ENCODE measurements at places on chromosomes 2 and 18. TPM values are rescaled to one million over a fixed set of nuclear protein-coding genes. Genes with fewer than 3 reads are reported as not detected.

DNA sequence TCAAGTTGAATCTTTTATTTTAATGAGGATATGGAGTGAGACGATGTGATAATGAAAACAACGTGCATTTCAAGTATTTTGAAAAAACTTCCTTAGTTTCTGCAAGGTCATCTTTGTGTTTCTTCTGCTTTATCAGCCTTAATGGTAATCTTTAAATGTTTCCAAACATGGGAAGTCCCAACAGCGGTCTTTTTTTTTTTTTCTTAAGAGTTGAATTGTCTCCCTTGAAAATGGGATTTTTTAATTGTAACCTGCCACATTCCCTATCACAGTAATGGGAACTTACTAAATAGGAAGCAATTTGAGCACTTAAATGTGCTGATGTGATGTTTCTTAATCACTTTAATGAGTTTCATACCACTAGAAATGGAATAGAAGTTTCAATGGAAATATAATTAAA, 45.8 kb downstream of the ATIC start:
- no peak for DNase-seq

DNA sequence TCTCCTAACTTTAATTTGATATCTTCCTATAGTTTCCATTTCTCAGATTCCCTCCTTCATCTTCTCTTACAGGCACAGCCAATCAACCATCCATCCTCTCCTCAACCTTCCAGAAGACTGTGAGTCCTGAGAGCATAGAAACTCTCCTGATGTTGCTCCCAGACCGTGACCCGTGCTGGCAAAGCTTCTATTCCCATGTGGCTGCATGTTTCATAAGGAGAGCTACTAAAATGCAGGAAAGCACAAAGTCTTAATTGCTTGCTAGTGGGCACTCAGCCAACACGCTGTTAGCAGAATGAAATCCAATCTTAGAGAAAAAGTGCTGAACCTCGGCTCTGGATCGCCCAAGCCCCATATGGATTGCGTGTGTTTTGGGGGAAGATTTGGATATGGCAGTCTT, 1244.7 kb upstream of the ZEB2 start:
- DNase-seq, result no peak

DNA sequence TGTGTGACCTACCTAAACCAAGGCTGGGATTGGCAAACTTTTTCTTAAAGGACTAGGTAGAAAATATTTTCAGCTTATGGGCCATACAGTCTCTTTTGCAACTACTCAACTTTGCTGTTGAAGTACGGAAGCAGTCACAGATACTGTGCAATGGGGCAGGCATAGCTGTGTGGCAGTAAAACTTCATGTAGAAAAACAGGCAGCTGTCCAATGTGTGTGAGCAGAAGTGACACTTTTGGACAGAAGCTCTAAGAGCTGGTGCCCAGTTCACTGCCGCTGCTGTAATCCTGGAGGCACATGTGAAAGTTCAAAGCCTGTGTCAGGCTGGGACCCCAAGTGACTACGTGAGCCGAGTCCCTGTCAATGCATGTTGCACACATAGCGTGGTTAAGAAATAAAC, 46.7 kb downstream of the MAPK4 start:
- DNase-seq, result no peak

DNA sequence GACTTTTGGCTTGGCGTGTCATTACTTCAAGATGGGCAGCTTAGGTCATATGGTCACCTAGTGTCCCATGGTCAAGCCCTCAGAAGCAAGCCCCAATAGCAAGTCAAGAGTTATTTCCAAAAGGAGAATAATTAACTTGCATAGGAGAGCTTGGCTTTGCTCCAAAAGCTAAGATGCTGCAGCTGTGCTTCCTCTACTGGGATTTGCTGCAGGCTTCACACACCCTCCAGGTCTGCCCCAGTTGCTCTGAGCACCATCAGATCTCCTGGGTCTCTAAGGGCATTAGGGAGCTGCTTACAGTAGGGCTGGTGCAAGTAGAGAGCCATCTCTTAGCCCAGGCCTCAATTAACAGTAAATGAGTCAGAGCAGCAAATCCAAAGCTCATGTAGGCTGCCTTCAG, 46.6 kb downstream of the THUMPD2 start:
- DNase-seq, result no peak

DNA sequence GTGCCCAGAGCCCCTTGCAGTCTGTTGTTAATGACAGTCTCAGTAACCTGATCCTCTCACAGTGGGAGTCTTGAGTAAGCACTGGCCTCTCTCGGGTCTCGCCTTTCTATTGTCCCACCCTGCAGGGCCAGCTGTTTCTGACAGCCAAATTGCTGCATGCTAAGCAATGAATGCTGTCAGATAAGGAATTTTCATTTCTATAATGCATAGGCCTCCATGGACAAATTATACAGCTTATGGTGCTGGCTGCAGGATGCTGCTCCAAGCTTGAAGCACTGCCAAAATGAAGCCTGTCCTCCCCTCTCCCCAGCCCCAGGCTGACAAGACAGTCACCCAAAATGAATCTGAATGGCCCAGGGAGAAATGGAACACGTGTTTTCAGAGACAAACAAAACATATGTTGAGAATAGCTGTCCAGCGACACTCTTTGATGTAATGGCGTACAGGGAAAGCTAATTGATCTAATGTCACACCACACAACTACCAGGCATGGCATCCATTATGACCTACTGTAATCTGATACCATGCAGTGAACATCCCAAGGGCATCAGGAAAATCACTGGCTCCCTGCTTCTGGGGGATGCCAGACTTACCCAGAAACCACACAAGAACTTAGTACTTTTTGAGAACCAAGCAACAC, 36.8 kb downstream of the ACVR1 start:
- DNase-seq, result no peak

DNA sequence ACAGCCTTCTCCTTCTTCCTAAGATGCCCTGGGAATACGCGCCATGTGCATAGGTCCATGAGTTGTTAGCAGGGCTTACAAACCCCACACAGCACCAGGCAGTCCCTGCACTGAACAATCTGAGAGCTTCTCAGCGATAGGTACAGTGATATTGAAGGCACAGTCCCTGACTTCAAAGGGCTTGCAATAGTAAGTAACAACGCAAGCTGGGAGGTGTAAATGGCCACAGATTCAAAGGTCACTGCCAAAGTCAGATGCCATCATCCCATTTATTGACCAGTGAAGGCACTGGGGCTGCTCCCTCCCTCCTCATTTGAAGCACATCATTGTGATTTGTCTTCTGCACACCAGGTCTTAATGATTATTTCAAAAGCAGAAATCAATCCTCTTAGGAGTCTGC, 541 bp upstream of the SCYGR3 start:
- DNase-seq, result no peak

- DNase-seq, result no peak
These were observed 39.1 kb upstream of the FIGN start for GRCh38 chr2:163774862-163775261.

- DNase-seq, result no peak
These were observed 65.9 kb upstream of the CYTIP start for GRCh38 chr2:157509744-157510143.

DNA sequence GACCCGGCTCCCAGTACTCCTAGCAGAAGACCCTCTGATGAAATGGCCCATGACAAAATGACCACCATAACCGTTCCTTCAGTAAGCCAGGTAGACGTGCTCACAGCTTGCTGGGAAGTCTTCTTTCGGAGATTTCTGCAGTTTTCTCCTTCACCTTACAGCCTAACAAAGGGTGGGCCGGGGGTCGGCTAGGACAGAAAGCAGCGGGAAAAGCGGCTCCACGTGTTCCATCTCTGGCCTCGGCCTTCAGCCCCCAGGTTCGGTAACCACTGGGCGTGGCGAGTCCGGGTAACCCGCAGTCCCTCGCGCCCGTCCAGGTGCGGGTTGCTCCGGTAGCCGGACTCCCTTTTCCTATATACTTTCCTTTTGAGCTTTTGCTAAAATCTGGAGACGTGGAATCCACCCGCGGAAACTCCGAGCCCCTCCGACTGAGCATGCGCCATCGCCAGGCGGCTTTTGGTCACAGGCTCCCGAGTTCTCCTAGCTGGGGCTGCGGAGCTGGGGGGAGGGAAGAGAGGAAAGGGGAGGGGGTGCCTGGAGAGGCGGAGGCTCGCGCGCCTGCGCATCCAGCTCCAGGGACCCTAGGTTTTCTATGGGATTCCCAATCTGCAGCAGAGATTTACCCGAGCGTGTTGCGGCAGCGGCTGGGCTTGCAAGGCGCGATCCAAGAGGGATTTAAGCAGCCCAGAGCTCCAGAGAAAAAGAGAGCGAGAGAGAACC, at the start of gene VSNL1:
VSNL1 (plus strand) TSS at position 604 of the 720 bp plus-strand sequence. CDS start 51,379 bp downstream, outside the sequence.
- no peak for DNase-seq

DNA sequence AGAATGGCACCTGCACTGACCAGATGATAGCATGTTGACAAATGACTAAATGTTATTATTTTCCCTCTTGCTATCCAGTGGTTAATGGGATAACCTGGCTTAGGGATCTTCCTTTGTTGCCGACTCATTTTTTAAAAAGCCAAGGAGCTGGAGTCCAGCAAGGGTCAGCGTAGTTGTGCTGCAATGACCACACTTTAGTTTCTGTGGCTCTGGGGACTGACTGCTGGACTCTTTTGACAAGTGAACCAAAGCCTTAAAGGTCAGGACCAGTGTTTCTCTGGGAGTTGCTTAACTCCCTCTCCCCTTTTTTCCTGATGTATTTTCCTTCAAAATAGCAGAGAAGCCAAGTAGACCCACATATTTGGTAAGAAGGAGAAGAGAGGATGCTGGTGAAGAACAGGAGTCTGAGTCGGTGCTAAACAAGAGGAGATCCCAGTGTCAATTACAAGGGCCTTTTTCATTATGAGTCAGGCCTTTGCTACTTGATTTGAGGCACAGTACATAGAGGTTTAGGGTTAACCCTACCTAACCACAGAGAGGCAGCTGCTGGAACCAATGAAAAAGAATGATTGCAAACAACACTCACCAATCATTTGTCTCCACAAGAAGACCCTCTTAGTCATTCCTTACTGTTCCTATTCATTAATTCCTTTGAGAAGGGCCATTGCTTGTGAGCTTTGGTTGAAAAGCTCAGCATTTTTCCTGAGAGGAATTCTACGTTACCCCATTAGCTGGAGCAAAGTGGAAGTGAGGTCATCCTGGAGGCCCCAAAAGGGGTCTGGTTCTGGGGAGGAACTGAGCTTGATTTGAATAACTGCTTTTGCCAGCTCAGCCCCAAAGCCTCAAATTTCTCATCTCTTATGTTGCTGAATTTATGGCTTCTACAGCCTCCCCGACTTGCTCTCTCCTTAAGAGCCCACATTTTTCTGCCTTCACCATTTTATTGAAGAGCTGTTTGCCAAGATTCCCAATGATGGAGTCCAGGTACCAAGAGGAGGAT, 137.6 kb upstream of the HNMT start:
- no peak for DNase-seq

GRCh38 chr2:161134547-161135518, 25.4 kb upstream of the TANK start:
- DNase-seq, result peak; percentile 51

DNA sequence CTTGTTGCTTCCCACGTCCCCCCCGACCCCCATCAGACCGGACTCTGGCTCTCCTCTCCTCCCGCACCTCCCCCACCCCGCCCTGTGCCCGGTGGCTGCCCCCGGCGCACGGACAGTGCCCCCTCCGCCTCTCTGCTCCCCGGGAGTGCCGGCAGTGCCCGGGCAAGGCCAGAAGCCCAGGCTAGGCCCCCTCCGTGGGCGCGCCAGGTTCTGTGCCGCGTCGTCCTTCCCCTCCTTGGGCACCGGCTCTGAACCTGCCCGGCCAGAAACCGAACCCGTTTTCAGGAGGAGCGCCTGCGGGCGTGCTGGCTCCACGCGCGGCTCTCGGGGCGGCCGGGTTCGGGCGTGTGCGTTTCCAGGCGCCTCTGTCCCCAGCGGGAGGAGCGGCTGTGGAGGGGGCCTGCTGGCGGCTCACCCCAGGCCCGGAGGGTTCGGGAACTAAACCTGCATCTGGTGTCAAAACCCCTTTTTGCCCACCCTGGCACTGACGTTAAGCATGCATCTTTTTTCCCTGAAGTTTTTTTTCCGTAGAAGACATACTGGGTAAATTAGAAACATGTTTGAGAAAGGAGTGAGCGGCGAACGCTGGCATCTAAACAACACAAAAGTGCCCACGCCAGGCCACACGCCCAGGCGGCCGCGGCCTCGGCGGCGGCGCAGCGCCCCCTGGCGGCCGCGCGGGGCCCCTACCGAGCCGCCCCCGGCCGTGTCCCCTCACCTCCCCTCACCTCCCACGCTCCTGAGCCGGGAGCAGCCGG, 123.9 kb upstream of the SLC1A4 start:
- DNase-seq, result no peak

DNA sequence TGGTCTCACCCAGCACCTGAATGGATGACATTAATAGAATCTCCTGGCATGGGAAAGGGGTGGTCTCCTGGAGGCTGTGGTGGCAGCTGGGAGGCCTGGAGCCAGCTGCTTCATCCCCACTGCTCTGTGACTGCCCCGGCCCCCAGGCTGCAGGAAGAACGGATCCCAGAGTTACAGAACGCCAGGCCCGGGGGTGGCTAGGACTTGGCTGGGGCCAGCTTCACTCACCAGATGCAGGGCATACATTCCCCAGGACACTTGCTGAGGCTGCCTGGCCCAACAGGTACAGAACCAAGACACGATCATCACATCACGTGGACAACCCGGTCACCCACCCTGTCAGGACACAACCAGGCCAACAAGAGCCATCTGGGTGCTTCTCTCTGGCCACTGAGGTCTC, 178.6 kb upstream of the SALL3 start:
- no peak for DNase-seq

- no peak for DNase-seq
These were observed 484.3 kb downstream of the PTPRM start for GRCh38 chr18:8051453-8051852.

- no peak for DNase-seq
These were observed 33.4 kb downstream of the XRCC5 start for GRCh38 chr2:216142540-216142939.

GRCh38 chr2:98313492-98314250, 32.6 kb upstream of the CNGA3 start:
- DNase-seq, result no peak

GRCh38 chr18:76361219-76361618, 133.8 kb downstream of the ZNF516 start:
- no peak for DNase-seq

The RABL2A gene
- 8.1 TPM for total RNA-seq

The HSPE1 gene
- total RNA-seq, result 146 TPM

The ANTXR1 gene
- 46.6 TPM for total RNA-seq

The CBLN2 gene
- 0.47 TPM for total RNA-seq

The CFAP65 gene
- not detected for total RNA-seq

The CPO gene
- 0.48 TPM for total RNA-seq

The DLX1 gene
- total RNA-seq, result not detected

The CNRIP1 gene
- total RNA-seq, result 50.6 TPM

The TUBA3E gene
- not detected for total RNA-seq

The EN1 gene
- not detected for total RNA-seq

The FRZB gene
- total RNA-seq, result not detected

The SULT1C2 gene
- total RNA-seq, result not detected

The EEF1B2 gene
- 290 TPM for total RNA-seq

All from glomerular endothelial cell (primary cell).